ENCODE measurements at places on chromosomes 6 and 20.

- no peak for DNase-seq
Observed at GRCh38 chr6:161108916-161109315, 117.3 kb downstream of the MAP3K4 start.

DNA sequence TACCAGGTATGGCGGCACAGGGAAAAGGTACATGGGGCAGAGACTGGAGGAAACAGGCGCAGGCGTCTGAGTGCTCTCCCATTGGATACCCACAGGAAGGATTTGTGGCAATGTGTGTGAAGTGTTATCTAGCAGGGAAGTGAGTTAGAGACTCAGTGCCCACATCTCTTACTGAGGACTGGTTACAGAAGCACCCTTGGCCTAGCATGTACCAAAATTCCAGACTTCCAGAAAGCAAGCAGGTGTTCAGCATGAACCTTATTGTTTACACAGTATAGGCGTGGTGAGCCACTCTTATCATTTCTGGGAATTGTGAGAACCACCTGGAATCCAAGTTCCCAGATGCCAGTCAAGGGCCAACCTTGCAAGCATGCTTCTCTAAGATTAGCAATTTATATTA lies 14.2 kb downstream of the MANBAL start:
- no peak for DNase-seq

GRCh38 chr6:13417431-13417830 lies 70.0 kb downstream of the GFOD1 start:
- DNase-seq, result no peak

- no peak for DNase-seq
Observed at GRCh38 chr6:56637640-56638039, 5.0 kb downstream of the DST start.

GRCh38 chr6:127786109-127786508 lies 114.7 kb downstream of the THEMIS start:
- DNase-seq, result no peak
